Anterior cingulate cortex (tissue), 58 donors: ENCODE measurements at places on chromosomes 12 and 14.

GRCh38 chr12:2138294-2138693 is 85.5 kb downstream of the CACNA1C start:
- DNase-seq, result no peak

DNA sequence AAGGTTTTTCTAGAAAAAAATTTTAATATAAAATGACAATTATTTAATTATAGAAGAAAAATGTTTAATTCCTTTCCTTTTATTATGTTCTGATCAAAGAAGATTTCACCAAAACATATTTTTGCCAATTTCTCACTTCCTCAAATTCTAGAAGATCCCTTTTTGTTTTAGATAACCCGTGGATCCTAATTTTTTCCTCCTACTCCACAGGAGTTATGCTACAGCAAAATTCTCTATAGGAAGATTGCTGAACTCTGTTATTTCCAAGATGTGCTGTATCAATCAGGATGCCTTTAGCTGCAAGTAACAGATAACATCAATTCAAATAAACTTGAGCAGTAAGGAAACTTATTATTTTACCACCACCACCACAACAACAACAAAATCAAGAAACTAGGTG is 3.8 kb upstream of the SNX6 start:
- no peak for DNase-seq

DNA sequence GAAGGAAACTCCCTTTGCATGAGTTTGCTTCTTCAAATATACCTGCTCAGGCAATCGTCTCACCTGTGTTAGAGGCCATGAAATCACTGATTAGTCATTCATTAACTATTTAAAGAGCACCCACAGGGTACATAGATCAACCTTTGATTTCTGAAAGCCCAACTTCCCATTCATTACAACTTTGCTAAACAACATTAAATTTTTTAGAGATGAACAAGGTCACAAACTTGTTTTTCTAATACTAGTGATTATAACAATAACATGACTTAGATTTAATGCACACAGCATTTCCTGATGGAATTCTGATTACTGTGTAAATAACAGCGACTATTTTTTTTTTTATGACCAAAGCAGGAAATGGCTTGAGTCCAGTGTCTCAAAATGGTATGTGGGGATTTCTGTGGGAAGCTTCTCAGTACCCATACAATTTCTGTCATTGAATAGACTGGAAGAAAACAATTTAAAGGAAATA is 5.4 kb upstream of the ERO1A start:
- DNase-seq, result no peak

GRCh38 chr14:20412411-20412810 is 890 bp downstream of the TEP1 start:
- no peak for DNase-seq

GRCh38 chr12:8914716-8915526 is 612 bp downstream of the PHC1 start:
- DNase-seq, result peak; percentile 20

DNA sequence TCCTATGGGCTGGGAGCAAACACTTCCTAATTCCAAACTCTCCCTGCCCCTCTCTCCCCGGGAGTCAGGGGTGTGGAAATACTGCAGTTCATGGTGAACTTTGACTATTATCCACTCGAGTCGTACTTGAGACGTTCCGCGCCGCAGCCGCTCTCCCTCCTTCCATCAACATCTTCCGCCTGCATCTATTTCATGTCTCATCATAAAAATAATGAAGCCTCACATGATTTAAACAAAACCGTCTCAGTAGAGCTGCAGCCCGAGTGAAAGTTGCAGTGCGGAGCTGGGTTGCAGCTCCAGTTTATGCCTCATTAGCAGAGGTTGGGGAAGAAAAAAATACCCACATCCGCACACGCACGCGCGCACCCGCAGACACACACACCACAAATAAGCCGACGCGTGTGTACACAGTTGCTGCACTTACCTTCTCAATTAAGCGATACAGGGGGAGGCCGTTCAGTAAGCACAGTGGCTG is 283 bp downstream of the LMO3 start:
- DNase-seq, result no peak

DNA sequence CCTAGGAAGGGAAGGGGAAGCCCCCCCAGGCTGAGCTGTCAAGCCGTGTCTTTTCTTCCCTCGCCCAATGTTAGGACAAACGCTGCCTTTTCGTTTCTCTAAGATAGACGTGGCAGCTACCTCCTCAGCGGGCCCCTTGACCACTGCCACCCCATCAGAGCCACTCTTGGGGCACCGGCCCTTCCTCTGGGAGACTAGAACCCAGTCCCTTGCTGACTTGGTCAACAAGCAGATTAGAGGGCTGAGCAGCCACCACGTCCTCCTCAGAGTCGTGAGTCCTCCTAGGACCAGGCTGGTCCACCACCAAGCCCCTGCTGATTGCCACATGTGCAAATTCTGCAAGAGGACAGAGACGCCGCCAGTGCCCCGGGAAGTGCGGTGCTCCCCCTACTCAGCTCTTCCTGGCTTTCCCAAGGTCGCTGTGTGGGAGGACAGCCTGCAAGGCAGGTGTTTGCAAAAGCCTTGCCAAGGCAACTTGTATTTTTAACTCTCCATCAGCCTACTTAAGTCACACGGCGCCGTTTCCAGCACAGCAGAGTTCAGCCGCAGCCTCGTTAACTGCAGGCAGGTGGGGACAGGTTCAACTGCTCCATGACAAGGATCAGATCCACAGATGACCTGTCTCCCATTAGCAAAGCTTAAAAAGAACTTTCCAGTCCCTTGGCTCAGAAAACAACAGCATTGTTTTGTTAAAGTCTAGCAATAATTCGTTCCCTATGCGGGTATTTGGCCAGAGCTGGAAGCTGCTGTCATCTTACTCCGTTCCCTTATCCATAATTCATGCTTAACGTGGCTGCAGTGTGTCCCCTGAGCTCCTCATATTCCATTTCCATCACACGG is 65.6 kb downstream of the TESC start:
- no peak for DNase-seq

GRCh38 chr12:51371295-51371953 is 19.8 kb downstream of the GALNT6 start:
- DNase-seq, result no peak
